Lower lobe of right lung (tissue), 2 donors: ENCODE measurements at places on chromosomes 11 and 22. TPM values are rescaled to one million over a fixed set of nuclear protein-coding genes. Genes with fewer than 3 reads are reported as not detected.

TSPO gene
- 294 TPM for total RNA-seq

LIF gene
- total RNA-seq, result 3.1 TPM

C22orf42 gene
- total RNA-seq, result not detected

MRPL23 gene
- 59.2 TPM for total RNA-seq

ACR gene
- total RNA-seq, result 0.62 TPM

PRG3 gene
- total RNA-seq, result not detected

SHANK3 gene
- 50.6 TPM for total RNA-seq

SF3A1 gene
- 162 TPM for total RNA-seq

RIBC2 gene
- 2.6 TPM for total RNA-seq

DNA sequence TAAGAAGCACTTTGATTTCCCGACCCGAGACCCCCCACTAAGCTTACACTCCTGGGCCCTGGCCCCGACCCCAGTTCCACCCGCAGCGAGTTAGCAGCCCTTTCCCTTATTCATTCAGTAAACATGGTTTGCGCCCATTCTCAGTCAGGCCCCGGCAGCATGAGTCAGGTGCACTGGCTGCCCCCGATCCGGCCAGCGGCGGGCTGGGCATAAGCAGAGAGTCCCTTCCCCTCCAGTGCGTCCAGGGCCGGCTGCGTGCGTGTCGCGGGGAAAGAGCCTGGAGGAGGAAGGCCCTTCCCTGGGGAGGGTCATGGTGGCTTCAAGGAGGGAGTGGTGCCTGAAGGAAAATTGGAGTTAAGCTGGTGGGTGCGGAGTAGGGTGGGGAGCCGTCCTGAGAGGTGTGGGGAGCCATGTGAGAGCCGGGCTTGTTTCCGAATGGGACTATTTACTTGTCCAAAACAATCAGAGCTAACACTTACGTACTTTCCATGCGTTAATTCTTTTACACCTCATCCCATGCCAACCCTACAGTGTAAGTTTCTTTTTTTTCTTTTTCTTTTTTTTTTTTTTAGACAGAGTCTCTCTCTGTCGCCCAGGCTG lies 657 bp downstream of the IGHMBP2 start:
- H3K4me1 ChIP-seq, result peaks cover 25% of the 10 kb centered on the region
- H3K4me3 ChIP-seq, result peak overlapping the region; percentile 97
- H3K36me3 ChIP-seq, result peaks cover 35% of the 10 kb centered on the region
- no peaks in the 10 kb centered on the region for H3K27me3 ChIP-seq
- peak; percentile 59 for DNase-seq

DNA sequence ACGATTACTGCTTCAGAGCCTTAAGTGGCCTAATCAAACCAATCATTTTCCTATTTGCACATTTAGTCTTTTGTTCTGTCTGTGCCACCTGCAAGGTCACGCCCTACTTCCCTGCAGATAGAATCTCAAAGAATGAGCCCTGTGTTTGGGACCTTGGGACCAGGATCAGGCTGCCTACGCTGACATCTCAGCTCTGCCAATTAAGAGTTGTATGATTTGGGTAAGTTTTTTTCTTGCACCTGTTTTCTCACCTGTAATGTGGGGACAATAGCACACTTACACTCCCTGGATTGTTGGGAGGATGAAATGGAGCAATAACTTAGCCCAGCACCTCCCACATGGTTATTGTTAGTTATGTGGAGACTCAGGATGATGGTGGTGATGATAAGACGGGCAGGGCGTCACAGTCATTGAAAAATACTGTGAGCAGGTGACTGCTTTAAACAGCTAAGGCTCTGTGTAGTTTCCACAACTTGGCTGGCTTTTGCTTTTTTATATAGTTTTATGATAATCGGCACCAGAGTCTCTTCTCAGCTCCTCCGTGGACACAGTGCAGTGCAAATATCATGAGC lies 155.0 kb downstream of the ADAMTS15 start:
- no peaks in the 10 kb centered on the region for H3K4me1 ChIP-seq
- no peak for DNase-seq
- H3K27ac ChIP-seq, result no peak overlapping the region
- H3K4me3 ChIP-seq, result no peak overlapping the region
- H3K36me3 ChIP-seq, result no peaks in the 10 kb centered on the region

DNA sequence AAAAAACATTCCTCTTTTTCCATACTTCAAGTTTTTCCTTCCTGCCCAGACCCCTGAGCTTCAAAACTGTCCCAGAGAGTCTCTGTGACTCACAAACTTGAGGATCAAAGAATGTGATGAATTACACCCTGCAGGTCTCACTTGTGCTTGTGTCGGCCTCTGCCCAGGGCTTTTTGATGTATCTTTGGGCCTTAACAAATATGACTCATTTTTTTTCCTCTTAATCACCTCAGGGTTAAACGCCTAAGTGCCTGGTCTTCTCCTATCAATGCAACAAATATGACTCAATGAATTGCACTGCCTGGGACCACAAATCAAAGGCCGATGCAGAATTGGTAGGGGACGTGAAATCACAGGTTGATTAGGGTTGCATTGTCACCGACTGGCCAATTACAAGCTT lies 267.7 kb downstream of the LARGE1 start:
- H3K36me3 ChIP-seq, result peaks cover 7% of the 10 kb centered on the region
- H3K27me3 ChIP-seq, result no peaks in the 10 kb centered on the region

GRCh38 chr11:86294026-86294425 lies 8.0 kb upstream of the HIKESHI start:
- no peaks in the 10 kb centered on the region for H3K36me3 ChIP-seq
- H3K4me1 ChIP-seq, result no peaks in the 10 kb centered on the region
- H3K4me3 ChIP-seq, result no peak overlapping the region
- DNase-seq, result no peak

DNA sequence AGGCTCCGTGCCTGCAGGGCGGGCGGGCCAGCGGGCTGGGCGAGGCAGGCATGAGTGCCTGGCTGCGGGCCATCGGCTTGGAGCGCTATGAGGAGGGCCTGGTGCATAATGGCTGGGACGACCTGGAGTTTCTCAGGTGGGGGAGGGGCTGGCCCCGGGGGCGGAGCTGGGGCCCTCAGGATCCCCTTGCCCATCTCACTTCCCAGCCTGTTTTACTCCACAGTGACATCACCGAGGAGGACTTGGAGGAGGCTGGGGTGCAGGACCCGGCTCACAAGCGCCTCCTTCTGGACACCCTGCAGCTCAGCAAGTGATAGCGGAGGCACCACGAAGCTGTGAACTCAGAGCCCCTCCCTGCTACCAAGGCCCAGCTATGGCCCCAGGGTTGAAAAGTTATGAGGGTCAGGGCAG lies 5.9 kb downstream of the PHOX2A start:
- H3K4me3 ChIP-seq, result no peak overlapping the region
- H3K27ac ChIP-seq, result no peak overlapping the region
- H3K27me3 ChIP-seq, result peaks cover 31% of the 10 kb centered on the region

GRCh38 chr11:128924104-128924503 lies 18.6 kb downstream of the TP53AIP1 start:
- H3K4me1 ChIP-seq, result no peaks in the 10 kb centered on the region
- H3K4me3 ChIP-seq, result no peak overlapping the region
- no peak overlapping the region for H3K27ac ChIP-seq
- DNase-seq, result no peak

GRCh38 chr11:124970925-124971324 lies 16.9 kb downstream of the CCDC15 start:
- DNase-seq, result no peak
- no peaks in the 10 kb centered on the region for H3K36me3 ChIP-seq
- H3K4me1 ChIP-seq, result no peaks in the 10 kb centered on the region
- H3K4me3 ChIP-seq, result no peak overlapping the region
- H3K27ac ChIP-seq, result no peak overlapping the region

GRCh38 chr11:86043765-86044503 lies 24.9 kb downstream of the PICALM start:
- no peak overlapping the region for H3K27ac ChIP-seq
- no peak for DNase-seq
- no peaks in the 10 kb centered on the region for H3K27me3 ChIP-seq
- H3K4me1 ChIP-seq, result peaks cover 87% of the 10 kb centered on the region
- no peaks in the 10 kb centered on the region for H3K36me3 ChIP-seq
- H3K4me3 ChIP-seq, result no peak overlapping the region

GRCh38 chr22:20551805-20552442 lies 44.5 kb downstream of the MED15 start:
- no peak overlapping the region for H3K4me3 ChIP-seq
- H3K27ac ChIP-seq, result peak overlapping the region; percentile 87
- peaks cover 58% of the 10 kb centered on the region for H3K36me3 ChIP-seq
- no peaks in the 10 kb centered on the region for H3K27me3 ChIP-seq
- no peak for DNase-seq

DNA sequence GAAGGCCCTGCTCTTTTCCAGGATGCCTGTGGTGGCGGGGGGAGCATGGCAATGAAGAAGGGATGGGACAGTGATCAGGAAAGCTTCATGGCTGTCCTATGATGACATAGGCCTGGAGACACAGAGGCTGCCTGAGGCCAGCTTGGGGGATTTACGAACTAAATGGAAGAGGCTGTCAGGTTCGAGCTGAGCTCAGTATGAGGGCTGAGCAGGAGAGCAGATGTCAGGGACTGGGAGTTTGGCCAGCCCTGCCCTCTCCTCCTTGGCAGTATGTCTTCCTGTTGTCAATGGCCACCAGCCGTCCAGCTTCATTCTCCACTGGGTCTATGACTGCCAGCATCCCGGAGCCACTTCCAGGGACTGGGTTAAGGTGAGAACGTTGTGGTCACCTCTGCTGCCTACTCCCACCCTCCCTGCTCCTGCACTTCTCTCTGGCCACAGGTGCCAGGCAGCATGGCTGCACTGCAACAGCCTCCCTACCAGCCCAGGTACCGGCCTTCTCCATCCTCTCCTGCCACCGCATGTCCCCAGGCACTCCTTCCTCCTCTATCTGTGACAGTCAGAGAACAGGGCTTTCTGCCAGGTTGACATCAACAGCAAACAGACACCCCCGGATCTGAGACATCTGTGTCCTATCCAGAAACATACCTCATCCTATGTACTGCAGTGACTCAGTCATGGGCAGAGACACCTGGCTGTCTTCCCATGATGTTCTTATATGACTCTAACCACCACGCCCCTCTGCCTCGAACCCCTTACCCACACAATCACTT lies 75.1 kb downstream of the KIRREL3 start:
- H3K4me3 ChIP-seq, result no peak overlapping the region
- DNase-seq, result no peak
- H3K27ac ChIP-seq, result no peak overlapping the region
- no peaks in the 10 kb centered on the region for H3K36me3 ChIP-seq
- H3K27me3 ChIP-seq, result no peaks in the 10 kb centered on the region

GRCh38 chr11:43825217-43825816 lies 55.3 kb upstream of the ALKBH3 start:
- H3K4me3 ChIP-seq, result no peak overlapping the region
- no peaks in the 10 kb centered on the region for H3K27me3 ChIP-seq
- H3K4me1 ChIP-seq, result no peaks in the 10 kb centered on the region

GRCh38 chr11:94658386-94658785 lies 91.2 kb downstream of the PIWIL4 start:
- H3K27me3 ChIP-seq, result no peaks in the 10 kb centered on the region
- no peak overlapping the region for H3K4me3 ChIP-seq
- H3K4me1 ChIP-seq, result peaks cover 12% of the 10 kb centered on the region

GRCh38 chr11:72773291-72773690 lies 20.6 kb downstream of the STARD10 start:
- peaks cover 22% of the 10 kb centered on the region for H3K4me1 ChIP-seq
- H3K27me3 ChIP-seq, result no peaks in the 10 kb centered on the region
- H3K27ac ChIP-seq, result no peak overlapping the region

DNA sequence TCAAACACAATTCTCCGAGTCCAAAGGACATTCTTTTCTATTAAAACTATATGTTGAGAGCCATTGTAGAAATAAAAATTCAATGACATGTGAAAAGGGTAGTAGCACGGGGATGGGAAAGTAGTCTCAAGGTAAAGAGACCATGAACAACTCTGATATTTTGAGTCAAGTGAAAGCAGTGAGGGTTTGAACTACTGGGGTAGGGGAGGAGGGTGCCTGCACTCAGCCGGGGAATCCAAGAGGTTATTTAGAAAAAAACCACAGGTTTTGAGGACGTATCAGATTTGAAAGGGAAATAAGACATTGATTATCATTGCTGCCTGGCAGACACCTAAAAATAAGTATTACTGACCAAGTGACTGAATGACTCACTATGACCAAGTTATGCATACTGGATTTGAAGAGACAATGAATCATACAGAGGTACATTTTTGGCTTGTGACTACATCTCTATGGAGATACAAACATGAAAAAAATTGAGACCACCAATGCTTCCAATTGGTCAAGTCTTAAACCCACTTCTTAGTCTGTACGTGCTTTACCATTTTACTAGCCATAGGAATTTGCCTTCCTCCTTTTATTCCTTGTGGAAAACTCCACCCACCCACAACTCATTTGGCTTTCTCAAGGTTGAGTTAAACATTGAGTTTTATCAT lies 2.2 kb upstream of the OR52H1 start:
- no peaks in the 10 kb centered on the region for H3K4me1 ChIP-seq
- no peak overlapping the region for H3K4me3 ChIP-seq
- H3K27ac ChIP-seq, result no peak overlapping the region
- DNase-seq, result no peak

DNA sequence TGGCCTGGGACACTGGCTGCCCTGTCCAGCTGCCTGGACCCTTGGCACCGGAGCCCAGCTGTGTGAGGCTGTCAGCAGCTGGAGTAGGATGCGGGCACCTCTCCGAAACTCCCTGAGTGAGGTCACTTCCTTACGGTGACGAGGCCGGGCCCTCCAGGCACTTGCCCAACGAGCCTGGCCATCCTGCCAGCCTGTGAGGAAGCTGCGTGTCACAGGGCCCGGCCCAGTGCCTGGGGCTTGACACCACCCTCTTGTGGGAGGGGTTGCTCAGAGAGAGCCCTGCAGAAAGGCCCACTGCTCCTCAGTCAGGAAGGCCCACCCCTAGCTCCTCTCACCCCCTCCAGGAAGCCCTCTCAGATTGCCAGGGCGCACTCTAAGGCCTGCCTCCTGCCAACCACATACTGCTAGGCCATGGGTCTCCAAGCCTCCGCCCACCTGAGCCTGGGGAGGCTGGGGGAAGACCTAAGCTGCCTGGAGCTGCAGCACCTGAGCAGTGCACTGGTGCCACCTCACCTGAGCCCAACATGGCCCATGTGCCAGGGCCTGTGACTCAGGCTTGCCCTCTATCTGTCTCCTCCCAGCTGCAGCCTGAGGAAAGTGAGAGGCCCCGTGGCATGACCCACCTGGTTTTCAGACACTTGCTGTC lies 4.3 kb upstream of the PHLDA2 start:
- peak overlapping the region; percentile 11 for H3K4me3 ChIP-seq
- peak; percentile 94 for DNase-seq
- peaks cover 5% of the 10 kb centered on the region for H3K27me3 ChIP-seq

- H3K4me3 ChIP-seq, result no peak overlapping the region
- DNase-seq, result no peak
- H3K36me3 ChIP-seq, result no peaks in the 10 kb centered on the region
- H3K4me1 ChIP-seq, result no peaks in the 10 kb centered on the region
Measured at GRCh38 chr22:47315862-47316419, 553.5 kb downstream of the TBC1D22A start.
